Hematopoietic multipotent progenitor cell treated with erythropoietin and hydrocortisone succinate and interleukin-3 and kit ligand, for 17 days (in vitro differentiated cells): ENCODE measurements at places on chromosomes 13 and 19.

DNA sequence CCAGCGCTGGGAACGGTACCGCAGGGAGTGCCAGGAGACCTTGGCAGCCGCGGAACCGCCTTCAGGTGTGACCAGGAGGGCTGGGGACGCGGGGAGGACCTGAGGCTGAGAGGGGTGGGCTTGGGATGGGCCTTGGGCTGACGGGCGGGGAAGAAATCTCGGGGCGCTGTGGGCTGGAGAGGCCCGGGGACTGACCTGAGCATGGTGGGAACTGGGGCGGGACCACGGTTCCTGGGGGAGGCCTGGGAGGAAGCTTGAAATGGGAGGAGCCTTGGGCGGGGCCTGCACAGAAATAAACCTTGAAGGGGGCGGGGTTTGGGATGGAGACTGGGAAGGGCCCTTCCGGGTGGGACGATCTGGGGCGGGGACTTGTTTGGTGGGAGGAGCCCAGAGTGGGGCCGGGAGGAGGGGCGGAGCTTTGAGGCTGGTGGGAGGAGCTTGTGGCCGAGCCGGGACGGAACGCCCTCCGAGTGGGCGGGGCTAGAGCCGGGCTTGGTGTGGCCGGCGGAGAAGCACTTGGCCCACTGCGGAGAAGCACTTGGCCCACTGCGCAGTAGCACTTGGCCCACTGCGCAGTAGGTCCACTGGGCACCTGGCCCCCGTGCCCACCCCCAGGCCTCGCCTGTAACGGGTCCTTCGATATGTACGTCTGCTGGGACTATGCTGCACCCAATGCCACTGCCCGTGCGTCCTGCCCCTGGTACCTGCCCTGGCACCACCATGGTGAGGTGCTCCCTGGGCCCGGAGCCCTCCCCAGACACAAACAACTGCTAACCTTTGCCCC is 2.8 kb downstream of the GIPR start:
- DNase-seq: peak; percentile 81

DNA sequence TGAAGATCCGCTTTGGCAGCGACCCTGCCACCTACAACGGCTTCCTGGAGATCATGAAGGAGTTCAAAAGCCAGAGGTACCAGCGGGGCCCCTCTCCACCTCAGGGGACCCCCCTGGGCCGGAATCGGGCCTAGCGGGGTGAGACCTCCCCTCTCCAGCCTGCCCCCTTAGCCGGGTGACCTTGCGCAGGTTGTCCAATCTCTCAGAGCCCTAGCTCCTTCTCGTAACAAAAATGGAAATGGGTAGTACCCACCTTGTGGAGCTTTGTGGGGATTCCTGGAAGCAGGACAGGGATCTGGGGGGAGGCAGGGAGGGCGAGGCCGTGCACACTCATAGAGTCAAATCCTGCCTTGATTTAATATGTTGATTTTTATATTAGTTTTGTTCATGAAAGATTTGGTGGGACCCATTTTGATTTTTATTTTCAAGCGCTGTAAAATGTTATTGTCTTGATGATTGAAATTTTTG is 658 bp downstream of the SIN3B start:
- DNase-seq: no peak

GRCh38 chr19:47141695-47142094 is 11.1 kb downstream of the SAE1 start:
- no peak for DNase-seq

- DNase-seq: no peak
Observed at GRCh38 chr19:11444059-11444458, 8.6 kb downstream of the PRKCSH start.

DNA sequence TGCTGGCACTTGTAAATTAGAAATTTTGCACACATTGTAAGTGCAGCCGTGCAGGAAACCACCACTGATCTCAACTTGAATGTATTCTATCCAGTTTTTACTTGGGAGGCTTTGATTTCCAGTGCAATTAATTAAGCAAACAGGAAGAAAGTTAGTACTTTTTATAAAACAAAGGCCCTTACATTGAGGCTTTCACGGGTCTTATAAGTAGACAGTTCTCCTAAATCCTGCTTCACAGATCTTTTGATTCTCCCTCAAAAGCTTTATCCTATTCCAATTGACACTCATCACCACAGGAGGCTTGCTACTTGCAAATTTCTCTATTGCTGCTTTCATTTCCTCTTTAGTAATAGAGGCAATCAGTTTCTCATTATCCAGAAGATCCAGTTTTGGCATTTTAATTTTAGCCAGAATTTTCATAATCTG is 90.1 kb downstream of the ERCC5 start:
- DNase-seq: no peak

- peak; percentile 78 for DNase-seq
Observed at GRCh38 chr19:2047449-2048103, 3.5 kb downstream of the MKNK2 start.

- peak; percentile 5 for DNase-seq
Observed at GRCh38 chr13:101127741-101128353, 288.5 kb downstream of the NALCN start.

- DNase-seq: no peak
Observed at GRCh38 chr19:1956868-1957492, 16.0 kb downstream of the CSNK1G2 start.

GRCh38 chr19:18789883-18790565 is 1.1 kb downstream of the COMP start:
- no peak for DNase-seq

- no peak for DNase-seq
Observed at GRCh38 chr19:4429771-4430171, 27.3 kb downstream of the CHAF1A start.

GRCh38 chr13:27296496-27296895 is 25.9 kb downstream of the RASL11A start:
- DNase-seq: no peak

GRCh38 chr19:18109341-18109732 is 11.8 kb downstream of the MAST3 start:
- DNase-seq: no peak

DNA sequence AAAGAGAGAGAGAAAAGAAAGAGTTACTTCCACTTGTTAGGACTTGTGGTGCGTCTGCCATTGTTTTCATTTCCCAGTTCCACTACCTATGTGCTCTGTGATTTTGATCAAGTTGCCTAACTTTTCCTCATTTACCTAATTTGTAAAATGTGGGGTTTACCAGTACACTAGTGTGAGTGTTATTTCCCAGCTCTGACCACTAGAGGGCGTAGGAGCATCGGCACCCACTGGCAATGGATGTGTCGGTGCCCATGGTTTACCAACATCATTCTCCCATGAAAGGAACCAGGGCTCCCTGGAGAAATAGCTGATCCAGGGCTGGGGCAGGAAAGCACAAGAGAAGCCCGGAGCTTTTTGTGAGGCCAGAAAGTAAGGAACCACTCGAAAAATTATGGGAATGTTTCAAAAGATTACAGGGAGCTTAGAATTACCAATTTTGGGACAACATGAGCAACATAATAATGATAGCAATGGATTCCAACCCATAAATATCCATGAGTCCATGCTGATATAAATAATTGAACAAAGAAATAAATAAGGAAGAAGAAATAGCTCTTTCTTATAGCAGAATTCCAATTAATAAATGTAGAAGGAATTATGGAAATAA is 15.1 kb upstream of the CEACAM4 start:
- DNase-seq: peak; percentile 65

- DNase-seq: no peak
Observed at GRCh38 chr13:50012396-50013169, 2.7 kb upstream of the KCNRG start.

DNA sequence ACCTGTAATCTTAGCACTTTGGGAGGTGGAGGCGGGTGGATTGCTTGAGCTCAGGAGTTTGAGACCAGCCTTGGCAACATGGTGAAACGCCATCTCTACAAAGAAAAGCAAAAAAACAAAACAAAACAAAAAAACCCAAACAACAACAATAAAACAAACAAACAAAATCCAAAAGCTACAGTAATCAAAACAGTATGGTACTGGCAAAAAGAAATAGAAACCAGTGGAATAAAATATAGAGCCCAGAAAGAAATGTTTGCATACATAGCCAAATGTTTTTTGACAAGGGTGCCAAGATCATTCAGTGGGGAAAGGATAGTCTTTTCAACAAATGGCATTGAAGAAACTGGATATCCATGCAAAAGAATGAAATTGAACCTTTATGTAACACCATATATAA is 11.5 kb downstream of the CEACAM1 start:
- DNase-seq: no peak

- DNase-seq: no peak
Observed at GRCh38 chr13:112905086-112905485, 63.9 kb upstream of the MCF2L start.

DNA sequence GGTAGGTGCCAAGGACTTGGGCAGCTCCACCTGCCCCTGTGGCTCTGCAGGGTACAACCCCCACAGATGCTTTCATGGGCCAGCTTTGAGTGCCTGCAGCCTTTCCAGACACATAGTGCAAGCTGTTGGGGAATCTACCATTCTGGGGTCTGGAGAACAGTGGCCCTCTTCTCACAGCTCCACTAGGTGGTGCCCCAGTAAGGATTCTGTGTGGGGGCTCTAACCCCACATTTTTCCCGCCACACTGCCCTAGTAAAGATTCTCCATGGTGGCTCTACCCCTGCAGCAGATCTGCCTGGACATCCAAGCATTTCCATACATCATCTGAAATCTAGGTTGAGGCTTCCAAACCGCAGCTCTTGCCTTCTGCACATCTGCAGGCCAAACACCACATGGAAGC is 149.7 kb upstream of the FNDC3A start:
- no peak for DNase-seq

GRCh38 chr19:44740351-44740824 is 8.1 kb upstream of the BCL3 start:
- no peak for DNase-seq

GRCh38 chr13:30321256-30321655 is 13.9 kb upstream of the KATNAL1 start:
- DNase-seq: no peak

DNA sequence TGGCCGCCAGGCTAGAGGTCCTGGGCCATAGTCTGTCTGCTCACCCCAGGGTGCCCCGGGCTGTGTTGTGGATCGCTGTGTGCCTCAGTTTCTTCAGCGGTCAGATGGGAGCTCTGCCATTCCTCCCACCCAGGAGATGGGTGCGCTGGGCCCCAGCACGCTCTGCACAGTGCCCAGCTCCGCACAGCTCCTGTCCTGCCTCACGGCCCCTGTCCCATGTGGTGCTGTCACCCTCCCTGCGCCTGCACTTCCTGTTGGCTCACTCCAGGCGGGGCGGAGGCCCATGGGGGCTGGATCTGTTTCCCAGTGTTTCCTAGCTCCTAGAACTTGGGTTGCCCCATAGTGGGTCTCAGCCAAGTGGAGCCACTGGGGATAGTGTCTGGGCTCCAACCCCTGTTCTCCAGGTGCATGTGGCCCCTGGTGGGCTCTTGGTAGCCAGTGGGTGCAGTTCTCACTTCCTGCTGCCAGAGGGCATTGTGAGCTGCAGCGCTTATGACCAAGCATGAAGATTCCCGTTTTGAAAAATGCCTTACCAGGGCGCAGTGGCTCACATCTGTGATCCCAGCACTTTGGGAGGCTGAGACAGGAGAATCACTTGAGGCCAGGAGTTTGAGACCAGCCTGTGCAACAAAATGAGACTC is 69.8 kb downstream of the KDM4B start:
- DNase-seq: no peak

DNA sequence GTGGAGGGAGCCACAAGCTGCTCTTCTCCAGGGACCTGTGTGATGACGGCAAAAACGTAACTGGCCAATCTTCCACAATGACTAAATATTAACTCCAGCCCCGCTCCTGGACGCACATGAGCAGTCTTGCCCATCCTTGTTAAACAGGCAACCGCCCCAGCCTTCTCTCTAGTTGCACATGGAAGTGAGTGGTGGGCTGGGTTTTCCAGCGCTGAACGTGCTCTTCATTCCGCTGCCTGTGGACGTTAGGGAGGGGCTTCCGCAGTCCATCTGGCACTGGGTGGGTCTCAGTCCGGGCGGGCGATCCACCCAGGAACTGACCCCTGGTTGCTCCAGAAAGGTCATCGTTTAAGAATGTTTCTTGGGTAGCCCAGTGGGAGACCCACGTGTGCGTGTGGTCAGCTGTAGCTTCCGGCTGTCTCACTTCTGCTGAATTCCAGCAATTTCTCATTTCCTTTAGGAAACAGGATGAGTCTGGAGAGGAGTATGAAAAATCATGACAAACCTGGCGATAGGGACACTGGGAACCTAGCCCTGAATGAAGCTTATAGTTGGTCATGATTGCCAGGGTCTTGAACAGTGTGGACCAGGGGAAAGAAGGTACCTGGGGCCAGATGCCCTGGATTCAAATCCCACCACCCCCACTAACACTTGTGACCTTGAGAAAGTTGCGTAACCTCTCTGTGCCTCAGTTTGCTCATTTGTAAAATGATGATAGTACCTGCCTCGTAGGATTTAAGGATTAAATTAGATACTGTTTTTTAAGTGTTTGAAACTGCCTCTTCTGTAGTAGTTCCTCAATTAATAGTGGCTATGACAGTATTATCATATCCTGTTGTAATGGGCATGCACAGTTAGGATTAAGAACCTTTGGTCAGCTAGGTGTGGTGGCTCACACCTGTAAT is 92.6 kb downstream of the SIPA1L3 start:
- DNase-seq: no peak

GRCh38 chr13:97471711-97472110 is 37.7 kb downstream of the RAP2A start:
- DNase-seq: no peak

DNA sequence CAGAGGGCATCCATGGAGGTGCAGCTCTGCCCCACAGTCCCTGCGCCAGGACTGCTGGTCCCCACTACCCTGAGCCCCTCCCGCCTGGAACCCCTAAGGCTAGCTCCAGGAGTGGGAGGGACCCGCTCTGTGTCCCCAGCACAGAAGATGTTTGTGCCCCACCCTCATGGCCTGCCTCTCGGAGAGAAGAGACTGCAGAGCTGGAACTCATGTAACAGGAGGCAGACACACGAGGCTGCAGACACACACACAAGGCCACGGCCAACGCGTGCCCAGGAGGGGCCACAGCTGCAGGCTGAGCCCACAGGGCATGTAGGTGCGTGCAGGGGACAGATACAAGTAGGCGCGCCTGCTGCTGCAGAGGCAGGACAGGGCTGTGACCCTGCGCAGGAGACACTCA is 10.4 kb upstream of the TMEM86B start:
- no peak for DNase-seq

- peak; percentile 26 for DNase-seq
Observed at GRCh38 chr19:29260477-29261317, 47.7 kb upstream of the UQCRFS1 start.

- DNase-seq: no peak
Observed at GRCh38 chr13:111397202-111397880, 76.9 kb downstream of the TEX29 start.

- DNase-seq: no peak
Observed at GRCh38 chr13:33119856-33120543, 103.8 kb downstream of the KL start.

DNA sequence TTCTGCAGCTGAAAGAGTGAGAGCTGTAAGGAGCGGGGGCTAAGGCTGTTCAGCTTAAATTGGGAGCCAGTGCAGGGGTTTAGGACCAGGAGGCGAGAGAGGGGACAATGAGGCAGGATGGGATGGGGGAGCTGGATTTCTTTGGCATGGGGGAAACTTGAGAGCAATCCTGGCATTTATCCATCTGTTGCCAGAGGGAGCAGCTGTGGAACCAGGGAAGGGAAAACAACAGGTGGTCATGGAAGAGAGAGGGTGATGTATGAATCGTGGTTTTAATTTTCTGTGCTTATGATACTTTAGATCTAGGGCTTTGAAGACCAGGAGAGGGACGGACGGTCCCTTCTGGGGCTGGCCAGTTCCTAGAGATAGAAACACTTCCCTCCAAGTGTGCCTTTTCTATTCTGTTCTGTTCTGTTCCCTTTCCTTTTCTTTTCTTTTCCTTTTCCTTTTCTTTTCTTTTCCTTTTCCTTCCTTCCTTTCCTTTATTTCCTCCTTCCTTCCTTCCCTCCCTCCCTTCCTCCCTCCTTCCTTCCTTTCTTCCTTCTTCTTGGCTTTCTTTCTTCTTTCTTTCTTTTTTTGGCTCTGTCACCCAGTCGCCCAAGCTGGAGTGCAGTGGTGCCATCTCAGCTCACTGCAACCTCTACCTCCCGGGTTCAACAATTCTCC is 16.0 kb upstream of the CCL25 start:
- DNase-seq: no peak
